Breast epithelium (tissue), 4 donors: ENCODE measurements at places on chromosomes 7 and 10.

DNA sequence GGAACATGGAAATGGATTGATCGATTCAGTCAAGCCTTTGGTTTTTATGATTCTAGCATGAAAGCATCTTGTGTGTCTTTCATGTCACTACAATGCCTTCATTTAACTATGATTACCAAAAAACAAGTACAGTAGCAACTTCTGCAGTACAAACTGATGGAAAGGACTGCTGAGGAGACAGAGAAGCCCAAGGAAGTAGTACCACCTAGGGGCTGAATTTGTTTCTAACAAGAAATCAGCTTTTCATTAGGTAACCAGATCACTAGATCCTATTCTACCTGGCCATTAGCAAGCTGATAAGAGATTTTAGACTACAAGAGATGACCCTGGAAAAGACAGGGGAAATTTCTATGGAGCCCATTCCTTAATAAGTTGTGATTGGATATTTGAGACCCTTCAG is 3.2 kb upstream of the IFIT1 start:
- no peak overlapping the region for H3K27ac ChIP-seq
- no peaks in the 10 kb centered on the region for H3K27me3 ChIP-seq
- H3K36me3 ChIP-seq, result no peaks in the 10 kb centered on the region
- no peak overlapping the region for H3K4me3 ChIP-seq
- no peak for DNase-seq

GRCh38 chr10:7913126-7913872 is 95.0 kb downstream of the TAF3 start:
- H3K27ac ChIP-seq, result no peak overlapping the region
- no peaks in the 10 kb centered on the region for H3K27me3 ChIP-seq
- H3K4me1 ChIP-seq, result no peaks in the 10 kb centered on the region
- no peaks in the 10 kb centered on the region for H3K36me3 ChIP-seq
- no peak overlapping the region for H3K4me3 ChIP-seq

GRCh38 chr7:152667958-152668357 is 8.0 kb downstream of the XRCC2 start:
- no peaks in the 10 kb centered on the region for H3K36me3 ChIP-seq
- no peak for DNase-seq
- H3K4me1 ChIP-seq, result no peaks in the 10 kb centered on the region
- H3K27ac ChIP-seq, result no peak overlapping the region
- H3K27me3 ChIP-seq, result no peaks in the 10 kb centered on the region
- no peak overlapping the region for H3K4me3 ChIP-seq

DNA sequence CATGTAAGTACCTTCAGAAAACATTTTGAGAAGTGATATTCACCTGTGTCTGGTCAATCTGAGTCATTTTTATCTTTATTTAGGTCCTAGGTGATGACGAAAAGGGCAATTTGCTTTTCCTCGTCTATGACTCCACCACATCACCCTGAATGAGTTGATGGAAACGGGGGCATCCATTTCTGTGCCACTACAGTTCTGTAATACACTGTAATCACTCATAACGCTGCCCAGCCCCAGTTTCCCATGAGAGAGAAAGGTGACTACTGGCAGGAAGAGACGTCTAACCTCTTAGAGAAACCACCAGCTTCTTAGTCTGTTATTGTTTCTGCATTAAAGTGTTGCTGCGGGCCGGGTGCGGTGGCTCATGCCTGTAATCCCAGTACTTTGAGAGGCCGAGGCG is 205.3 kb upstream of the MKLN1 start:
- no peaks in the 10 kb centered on the region for H3K4me1 ChIP-seq
- no peak for DNase-seq
- no peaks in the 10 kb centered on the region for H3K27me3 ChIP-seq
- no peaks in the 10 kb centered on the region for H3K36me3 ChIP-seq

DNA sequence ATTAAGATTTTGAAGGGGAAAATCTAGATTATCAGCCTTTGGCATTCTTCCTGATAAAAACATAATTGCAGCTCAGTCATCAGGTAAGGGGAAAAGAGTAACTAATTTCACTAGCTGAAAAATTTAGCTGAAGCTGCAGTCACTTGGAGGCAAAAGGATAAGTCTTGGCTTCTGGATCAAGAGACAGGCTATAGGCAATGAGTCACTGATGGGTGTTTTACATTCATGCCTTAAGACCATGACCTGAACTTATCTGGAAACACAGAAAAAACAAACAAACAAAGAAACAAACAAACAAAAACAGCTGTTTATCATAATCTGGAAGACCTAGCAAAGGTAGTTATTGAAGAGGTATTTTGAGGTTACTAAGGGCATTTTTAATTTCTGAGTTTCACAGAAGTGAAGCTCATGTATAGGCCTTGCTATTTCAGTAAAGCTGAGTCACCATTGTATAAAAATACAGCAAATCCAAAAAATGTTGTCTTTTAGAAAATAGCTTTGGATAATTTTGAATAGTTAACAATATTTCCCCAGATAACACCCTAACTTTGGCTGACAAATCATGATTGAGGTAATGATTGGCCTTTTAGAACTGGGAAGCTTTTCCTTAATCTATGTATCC is 40.3 kb downstream of the ZNF22 start:
- no peak overlapping the region for H3K4me3 ChIP-seq
- no peak overlapping the region for H3K27ac ChIP-seq
- H3K36me3 ChIP-seq, result no peaks in the 10 kb centered on the region
- H3K4me1 ChIP-seq, result no peaks in the 10 kb centered on the region
- no peak for DNase-seq
- H3K27me3 ChIP-seq, result no peaks in the 10 kb centered on the region

DNA sequence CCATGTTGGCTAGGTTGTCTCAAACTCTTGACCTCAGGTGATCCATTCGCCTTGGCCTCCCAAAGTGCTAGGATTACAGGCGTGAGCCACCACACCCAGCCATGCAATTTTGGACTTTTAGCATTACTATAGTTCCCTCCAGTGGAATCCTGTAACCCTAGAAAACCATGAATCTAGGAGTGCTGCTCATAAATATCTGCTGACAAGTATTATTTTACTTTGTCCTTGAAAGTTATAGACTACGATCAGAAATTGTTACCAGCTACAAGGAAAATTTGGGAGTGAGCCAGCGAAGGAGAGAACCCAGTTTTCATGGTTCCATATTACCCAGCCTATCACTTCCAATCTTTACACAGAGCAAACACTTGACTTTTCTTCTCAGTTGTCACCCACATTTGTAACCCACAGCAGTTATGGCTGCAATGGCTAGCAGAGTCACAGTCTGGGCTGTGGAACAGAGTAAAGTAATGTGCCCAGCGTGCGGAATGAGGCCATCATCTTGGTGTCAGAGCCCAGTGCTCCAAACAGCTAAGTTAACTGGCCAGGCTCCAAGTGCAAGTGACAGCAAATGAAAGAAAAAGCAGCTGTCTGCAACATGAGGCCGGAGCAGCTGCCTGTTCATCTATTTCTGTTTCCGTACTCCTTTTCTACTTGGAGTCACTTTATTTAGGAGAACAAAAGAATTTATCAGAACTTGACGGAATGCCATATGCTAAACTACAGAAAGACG is 29.9 kb downstream of the ZC3HC1 start:
- H3K27me3 ChIP-seq, result no peaks in the 10 kb centered on the region
- no peak overlapping the region for H3K27ac ChIP-seq
- H3K4me1 ChIP-seq, result no peaks in the 10 kb centered on the region
- peaks cover 5% of the 10 kb centered on the region for H3K36me3 ChIP-seq
- no peak overlapping the region for H3K4me3 ChIP-seq
- DNase-seq, result no peak

DNA sequence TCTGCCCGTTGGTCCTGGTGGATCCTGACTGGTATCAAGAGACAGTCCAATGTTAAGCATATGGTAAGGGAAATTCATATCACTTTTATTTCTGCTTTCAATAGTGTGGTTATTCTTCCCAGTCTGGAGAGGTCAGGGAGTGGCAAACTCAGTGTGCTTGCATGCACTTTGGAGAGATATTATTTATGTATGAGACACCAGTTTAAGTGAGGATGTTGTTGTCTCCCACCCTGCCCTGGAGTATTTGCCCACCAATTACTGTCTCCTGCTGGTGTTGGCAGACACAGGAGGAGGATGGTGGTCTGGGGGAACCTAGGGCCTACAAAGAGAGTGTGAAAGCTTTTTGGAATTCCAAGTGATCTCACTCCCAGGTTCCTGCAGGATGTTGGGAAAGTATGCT is 59.7 kb downstream of the OR13A1 start:
- H3K27me3 ChIP-seq, result no peaks in the 10 kb centered on the region
- H3K4me3 ChIP-seq, result no peak overlapping the region
- DNase-seq, result no peak

GRCh38 chr7:46859963-46860475 is 721.9 kb downstream of the TNS3 start:
- H3K4me3 ChIP-seq, result no peak overlapping the region
- H3K36me3 ChIP-seq, result no peaks in the 10 kb centered on the region
- no peaks in the 10 kb centered on the region for H3K27me3 ChIP-seq
- no peaks in the 10 kb centered on the region for H3K4me1 ChIP-seq
- no peak for DNase-seq
